ENCODE measurements at places on chromosomes 7 and 10.

- DNase-seq: no peak
Measured at GRCh38 chr10:31166606-31167005, 134.9 kb upstream of the ZNF438 start.

- DNase-seq: no peak
Measured at GRCh38 chr7:54546081-54546985, 4.2 kb downstream of the VSTM2A start.

GRCh38 chr7:99000196-99000903, 122.0 kb downstream of the TRRAP start:
- DNase-seq: no peak

DNA sequence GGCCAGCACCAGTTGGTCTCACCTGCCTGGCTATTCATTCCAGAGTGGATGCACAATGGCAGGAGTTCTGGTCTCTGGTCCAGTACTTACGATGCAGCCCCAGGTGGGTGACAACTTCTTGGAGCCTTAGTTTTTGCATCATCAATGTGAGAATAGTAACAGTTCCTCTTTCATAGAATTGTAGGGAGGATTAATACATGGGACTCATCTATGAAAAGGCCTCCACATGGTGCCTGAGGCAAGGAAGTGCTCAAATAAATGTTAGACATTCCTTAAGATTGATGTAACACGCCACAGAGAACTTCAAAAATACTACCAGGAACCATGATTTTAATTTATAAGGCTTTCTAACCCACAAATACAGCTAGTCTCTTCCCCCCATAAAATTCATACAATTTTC, 120.1 kb upstream of the CHST15 start:
- no peak for DNase-seq

DNA sequence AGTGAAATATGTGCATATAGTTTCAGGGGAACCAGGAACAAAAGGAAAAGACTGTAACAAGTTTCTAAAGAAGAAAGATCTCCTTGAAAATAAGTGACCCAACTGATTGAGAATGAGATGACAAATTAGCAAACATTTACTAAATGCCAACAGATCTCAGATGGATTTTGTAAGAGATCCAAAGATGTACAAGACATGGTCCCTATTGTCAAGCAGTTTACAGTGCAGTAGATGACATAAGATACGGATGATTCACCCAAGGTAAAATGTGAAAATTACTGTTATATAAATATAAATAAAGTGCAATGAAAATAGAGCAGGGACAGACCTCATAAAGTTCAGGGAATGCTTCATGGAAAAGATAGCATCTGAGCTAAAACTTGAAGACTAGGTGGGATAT, 121.5 kb upstream of the FZD1 start:
- no peak for DNase-seq

DNA sequence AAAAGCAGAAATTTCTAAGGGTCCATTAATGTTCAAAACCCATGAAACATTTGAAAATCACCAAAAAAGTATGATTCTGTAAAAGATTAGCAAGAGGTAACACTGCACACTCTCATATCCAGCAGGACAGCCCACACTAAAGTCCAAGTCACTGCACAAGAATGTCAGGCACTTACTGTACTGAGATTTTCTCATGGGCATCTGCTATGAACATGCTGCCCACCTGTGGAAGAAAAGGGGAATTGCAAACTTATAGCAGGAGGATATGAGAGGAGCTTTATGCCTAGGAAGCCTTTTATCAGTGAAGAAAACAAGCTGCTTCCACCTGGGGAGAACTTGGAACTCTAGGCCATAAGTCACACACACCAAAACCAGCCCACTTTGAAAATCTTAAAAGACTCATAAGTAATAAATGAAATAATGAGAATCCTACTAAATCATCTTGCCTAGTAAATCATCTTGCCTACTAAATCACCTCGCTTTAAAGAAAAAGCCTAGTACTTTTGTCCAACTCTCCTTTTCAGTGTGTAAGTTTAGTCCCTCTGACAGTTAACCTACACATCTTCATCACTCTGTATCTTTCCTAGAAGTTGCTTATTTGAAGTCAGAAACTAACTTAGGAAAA, 46.1 kb downstream of the ARMH3 start:
- peak; percentile 94 for DNase-seq

- no peak for DNase-seq
Measured at GRCh38 chr7:151091431-151091830, 5.2 kb downstream of the AGAP3 start.

DNA sequence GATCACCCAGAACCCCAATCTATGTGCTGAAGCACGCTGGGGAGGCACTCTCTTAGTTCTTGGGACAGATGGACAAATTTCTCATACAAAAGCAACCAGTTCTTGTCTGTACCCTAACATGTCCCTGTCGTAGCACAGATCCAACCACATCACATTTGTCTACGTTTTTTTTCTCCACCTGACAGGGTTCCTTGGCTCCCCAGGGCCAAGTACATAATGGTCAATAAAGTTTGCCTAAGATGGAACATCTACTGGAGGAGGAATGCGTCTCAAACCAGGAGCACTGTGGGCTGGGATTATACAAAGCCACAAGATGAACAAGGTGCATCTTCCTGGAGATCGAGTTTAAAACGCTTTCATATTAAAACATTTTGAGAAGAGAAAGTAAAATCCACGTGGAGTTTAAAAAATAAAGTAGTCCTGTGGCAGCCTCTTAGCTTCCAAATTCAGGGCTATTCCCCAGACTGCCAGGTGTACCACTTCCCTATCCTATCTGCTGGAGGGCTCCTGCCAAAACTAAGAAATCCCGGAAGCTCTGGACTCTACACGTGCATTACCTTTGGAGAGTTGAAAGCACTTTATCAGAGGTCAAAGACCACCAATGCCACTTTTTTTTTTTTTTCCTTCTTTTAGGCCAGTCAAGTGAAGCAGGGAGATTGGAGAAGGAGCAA, 1.4 kb downstream of the TMEM243 start:
- DNase-seq: no peak

GRCh38 chr10:14409247-14409646, 78.5 kb upstream of the FRMD4A start:
- no peak for DNase-seq

DNA sequence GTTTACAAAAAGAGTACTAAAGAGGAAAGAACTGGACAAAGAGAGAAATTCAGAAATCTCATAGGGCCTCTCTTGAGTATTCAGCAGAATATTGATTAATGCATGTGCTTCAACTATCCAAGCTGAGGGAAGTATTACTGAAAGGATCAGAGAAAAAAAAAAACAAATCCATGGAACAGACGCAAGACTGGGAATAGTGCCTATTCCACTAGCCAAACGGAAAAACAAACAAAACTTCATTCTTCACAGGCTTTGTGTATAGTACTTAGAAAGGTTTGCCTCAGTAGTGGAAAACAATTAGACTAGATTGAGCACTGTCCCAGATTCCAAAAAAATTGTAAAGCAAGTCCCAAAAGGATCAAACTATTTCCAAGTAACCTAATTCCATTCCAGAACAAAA, 106.2 kb downstream of the TFEC start:
- DNase-seq: no peak

DNA sequence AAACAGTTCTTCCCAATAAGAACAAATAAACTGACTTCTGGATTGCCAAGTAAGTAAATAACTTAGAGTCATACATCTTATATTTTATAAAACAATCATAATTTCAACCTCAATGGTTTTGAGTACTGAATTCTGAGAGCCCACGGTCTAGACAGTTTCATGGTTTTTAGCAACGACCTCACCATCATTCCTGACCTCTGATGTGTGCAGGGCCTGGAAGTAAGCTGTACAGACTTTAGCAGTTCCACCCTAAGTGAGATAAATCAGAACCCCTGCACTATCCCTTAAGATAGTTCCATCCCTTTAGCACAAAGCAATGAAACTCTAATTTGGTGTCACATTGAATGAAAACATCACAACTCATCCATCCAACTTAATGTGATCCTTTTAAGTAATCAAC, 86.0 kb downstream of the NEBL start:
- no peak for DNase-seq

DNA sequence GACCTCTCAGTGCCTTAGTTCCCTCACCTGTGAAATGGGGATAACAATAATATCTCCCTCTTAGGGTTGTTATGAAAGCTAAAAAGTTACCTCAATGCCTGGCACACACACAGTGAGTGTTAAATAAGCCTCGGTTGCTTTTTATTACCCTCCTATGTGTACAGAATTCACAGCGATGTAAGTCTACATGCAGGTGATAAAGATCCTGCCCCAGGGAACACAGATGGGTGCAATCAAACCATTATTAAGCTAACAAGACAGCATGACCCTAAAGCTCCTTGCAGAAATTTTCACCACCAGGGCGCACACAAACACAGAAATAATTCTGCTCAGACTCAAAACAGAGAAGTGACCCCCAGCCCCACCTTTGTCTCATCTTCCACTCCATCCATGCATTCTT, 261.9 kb downstream of the SNX10 start:
- no peak for DNase-seq

- DNase-seq: no peak
Measured at GRCh38 chr10:36148207-36148606, 506.1 kb upstream of the FZD8 start.

DNA sequence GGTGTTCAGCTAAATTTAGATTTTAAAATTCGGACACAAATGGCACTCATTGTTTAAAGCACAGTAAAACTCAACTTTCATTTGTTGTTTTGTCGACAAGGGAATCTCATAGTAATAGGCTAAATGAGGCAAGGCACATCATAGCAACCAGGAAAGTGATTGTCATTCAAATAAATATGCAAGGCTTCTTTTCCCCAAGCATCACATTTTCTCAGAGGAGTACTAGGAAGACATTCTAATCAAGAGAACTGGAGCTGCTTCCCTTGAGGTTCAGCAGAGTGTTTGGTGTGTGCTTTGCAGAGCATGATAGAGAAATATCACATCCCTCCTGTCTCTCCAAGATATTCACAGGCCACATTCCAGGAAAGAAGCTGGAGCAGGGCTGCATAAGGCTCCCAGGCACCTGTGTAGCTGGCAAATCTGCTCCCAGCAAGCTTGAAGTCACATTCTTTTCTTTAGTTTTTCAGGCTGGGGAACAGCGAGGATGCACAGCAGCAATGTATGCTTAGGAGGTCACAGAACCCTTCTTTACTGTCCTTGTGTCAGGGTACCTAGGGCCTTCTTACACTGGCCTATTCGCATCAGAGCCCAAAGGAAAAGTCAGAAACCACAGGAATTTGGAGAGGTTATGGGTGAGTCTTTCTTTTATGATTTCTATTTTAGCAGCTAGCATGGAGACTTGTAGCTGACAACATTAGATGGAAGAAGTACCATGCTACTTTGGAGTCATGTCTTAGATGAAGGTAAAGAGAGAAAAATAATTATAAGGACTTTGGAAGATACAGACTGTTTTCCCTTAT, 95.9 kb upstream of the HDAC9 start:
- DNase-seq: no peak

DNA sequence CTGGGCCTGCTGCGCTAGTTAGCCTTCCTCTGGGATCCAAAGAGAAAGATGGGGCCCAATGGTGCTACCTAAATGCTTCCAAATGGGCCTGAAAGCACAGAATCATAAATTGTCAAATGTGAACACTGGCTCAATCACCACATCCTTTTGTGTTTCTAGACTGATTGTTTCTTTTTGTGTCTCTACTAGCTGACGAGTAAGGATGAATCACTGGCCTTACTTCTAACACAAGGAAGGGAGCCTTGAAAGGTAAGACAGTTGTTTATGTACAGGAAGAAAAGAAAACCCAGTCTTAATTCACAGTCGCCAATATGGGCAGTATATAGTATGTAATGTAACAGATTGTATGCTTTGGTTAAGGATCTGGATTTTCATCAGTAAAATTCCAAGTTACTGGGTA, 89.5 kb downstream of the ZNF92 start:
- DNase-seq: no peak

- DNase-seq: no peak
Measured at GRCh38 chr7:71343039-71343438, 211.1 kb downstream of the GALNT17 start.

- DNase-seq: no peak
Measured at GRCh38 chr10:11381023-11381422, 230.4 kb downstream of the USP6NL start.

DNA sequence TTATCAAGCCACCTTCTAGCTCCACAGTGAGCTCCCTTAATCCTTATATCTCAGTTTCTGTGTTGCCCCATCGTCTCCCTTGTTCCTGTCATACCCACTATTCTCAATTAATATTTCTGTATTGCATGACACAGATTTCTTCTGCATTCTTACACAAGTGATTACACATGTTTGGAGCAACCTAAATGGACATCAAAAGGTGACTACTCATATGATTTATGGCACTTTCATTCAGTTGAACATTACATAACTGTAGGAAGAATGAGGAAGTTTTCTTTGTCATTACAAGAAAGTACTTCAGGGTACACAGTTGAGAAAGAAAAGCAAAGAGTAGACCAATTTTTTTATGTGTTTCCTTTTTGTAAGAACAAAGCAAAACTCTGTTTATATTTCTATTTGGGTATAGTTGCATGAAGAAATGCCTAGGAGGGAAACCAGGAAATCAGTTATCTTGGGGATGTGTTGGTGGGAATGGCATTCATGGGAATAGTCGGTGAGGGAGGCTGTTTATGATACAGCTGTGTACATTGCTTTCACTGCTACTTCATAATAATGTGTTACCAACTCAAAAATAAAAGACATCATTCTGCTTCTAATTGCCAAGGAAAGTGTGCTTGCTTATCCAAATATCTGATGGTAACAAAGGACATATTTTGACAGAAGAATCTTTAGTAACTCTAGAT, 23.6 kb upstream of the PRSS37 start:
- no peak for DNase-seq

All from fibroblast of pulmonary artery (primary cell).